ENCODE measurements at places on chromosomes 2 and 18.

GRCh38 chr18:63564561-63564960 lies 22.4 kb downstream of the SERPINB12 start:
- DNase-seq = no peak

DNA sequence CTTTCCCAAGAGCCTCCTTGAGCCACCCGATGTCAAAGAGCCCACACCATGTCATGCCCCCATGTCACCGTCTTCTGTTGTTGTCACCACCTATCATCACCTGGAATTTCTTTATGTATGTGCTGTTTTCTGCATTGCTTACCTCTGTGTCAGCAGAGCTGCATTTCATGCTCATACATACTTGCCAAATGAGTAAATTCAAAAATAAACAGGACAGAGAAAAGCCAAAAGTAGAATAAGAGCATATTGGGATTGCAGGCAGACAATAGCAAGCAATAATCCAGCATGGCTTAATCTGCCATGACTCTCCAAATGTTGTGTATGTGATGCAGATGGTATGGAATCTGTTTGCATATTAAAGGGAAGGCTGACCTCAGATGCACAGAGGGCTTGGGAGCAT lies 15.3 kb upstream of the RGPD4 start:
- DNase-seq = no peak

DNA sequence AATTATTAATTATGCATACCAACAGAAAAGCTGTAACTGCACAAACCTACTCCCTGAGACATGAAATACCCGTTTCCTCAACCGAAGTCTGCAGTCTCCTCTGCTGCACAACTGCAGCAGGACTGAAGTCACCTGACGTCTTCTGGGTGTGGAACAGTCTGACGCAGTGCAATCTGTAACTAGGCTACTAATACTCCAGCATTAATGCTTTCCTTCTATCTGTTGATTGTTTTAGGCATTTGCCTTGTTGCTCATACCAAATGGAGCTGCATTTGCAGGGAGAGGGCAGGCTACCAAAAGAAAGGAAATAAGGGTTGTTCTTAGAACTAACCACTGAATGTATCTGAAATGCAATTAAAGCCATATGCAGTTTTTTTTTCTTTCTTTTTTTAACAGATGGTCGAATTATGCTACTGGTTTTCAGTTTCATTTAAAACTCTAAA lies 40.1 kb downstream of the RTN4 start:
- DNase-seq = peak; percentile 52

DNA sequence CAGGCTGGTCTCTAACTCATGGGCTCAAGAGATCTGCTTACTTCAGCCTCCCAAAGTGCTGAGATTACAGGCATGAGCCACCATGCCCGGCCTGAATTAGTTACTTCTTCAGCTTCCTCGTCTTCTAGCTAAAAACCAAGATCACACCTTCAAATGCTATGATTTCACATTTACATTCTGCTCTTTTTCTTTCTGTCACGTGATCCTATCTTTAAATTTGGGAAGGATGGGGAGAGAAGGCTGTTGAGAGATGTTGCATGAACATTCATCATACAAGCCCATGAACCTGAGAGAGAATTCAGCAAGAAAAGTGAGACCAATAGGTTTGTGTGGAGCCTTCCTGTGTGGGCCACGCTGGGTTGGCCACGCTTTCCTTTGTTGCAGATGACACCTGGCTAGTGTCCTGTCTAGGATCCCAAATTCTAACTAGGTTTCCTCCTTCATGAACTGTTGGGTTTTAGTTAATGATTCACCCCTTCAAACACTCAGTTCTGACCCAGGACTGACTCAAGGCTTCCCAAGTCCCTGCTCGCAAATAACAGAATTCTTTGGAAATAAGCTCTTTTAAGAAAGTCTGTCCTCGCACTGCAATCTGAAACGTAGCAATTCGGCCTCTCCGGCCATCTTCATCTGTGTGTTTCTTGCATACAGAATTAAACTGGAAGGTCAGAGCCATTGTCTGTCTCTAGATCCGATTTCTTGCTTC lies 57.3 kb upstream of the CREB1 start:
- no peak for DNase-seq

GRCh38 chr2:165698444-165698884 lies 95.6 kb downstream of the GALNT3 start:
- peak; percentile 33 for DNase-seq

DNA sequence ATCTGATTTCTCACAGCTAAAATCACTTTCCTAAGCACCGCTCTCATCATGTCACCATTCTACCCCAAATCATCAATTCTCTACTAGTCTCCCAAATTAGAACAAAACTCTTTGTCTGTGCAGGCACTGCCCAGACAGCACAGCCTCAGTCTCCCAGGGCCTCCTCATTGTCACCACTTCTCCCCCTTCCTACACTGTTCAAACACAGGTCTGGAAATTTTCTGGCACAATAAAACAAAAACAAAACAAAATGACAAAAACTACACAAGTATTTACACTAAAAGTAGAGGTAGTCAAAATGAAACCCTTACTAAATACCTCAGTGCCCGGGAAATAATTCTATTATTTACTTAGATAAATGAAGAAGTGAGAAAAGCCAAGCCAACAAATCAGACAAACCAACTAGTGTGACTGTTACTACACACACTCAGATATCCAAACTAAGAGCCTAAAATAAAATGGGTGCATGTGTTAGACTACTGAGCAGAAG lies 156.2 kb upstream of the DNMT3A start:
- DNase-seq = no peak

- DNase-seq = no peak
Observed at GRCh38 chr2:239296020-239296932, 104.5 kb downstream of the HDAC4 start.

- DNase-seq = peak; percentile 20
Observed at GRCh38 chr2:237774811-237775553, 23.6 kb upstream of the RBM44 start.

DNA sequence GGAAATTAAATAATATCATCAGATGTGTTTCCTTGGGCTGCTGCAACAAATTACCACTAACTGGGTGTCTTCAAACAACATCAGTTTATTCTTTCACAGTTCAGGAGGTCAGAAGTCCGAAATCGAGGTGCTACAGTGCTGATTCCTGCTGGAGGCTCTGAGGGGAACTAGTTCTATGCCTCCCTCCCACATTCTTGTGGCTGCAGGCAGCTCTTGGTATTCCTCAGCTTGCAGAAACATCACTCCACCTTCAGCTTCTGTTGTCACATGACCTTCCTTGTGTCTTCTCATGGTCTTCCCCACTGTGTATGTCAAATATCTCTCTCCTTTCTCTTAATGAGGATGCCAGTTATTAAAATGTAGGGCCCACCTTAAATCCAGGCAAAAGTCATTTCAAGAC lies 29.3 kb upstream of the DCC start:
- no peak for DNase-seq

- DNase-seq = no peak
Observed at GRCh38 chr2:156511803-156512202, 75.6 kb downstream of the GPD2 start.

DNA sequence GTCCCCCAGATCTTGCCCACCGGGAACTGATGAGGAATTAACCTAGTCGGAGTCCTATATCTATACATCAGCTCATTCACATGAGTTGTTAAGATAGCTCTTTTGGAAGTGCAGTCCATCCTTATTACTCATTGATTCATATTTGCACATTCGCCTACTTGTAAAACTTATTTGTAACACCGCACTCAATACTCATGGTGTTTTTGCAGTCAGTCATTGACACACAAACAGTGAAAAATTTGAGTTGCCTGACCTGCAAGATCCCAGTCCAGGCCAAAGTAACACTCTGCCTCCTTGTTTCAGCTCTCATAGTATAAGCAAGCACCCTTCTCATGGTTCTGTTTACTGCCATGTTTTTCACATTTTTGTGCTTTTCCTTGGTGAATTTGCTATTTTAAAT lies 180.6 kb downstream of the CTIF start:
- DNase-seq = no peak

- DNase-seq = no peak
Observed at GRCh38 chr2:172949522-172949921, 126.1 kb upstream of the MAP3K20 start.

GRCh38 chr2:120034027-120034426 lies 21.1 kb downstream of the EPB41L5 start:
- no peak for DNase-seq

GRCh38 chr18:36419900-36420531 lies 122.5 kb downstream of the FHOD3 start:
- no peak for DNase-seq

GRCh38 chr2:14572633-14573032 lies 59.9 kb upstream of the LRATD1 start:
- DNase-seq = no peak

DNA sequence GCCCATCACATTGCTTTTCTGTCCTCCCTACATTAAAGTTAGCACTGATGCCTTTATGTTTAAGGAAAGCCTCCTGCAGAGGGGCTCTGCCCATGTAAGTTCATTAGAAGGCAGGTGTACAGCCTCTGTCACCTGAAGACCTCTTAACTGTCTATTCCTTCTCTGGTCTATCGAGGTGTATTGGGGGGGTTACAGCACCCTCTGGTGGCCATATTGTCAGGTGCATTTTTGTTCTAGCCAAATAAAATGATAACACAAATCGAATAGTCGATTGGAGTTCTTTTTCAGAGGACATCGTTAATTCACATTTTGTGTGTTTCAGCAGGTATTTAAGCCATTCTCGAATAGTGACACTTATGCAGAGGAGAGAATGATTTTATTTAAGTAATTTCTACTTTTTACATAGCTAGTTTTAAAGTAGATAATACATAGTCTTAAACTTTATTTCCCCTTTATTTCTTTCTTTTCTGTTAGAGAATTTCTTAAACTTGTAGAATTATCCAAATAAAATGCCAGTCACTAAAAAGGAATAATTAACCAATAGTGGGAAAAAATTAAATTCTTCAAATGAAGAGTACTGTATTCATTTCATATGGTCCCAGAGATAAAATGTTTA lies 136.8 kb downstream of the NEDD4L start:
- DNase-seq = no peak

GRCh38 chr2:113965644-113966043 lies 75.8 kb downstream of the ACTR3 start:
- DNase-seq = no peak

DNA sequence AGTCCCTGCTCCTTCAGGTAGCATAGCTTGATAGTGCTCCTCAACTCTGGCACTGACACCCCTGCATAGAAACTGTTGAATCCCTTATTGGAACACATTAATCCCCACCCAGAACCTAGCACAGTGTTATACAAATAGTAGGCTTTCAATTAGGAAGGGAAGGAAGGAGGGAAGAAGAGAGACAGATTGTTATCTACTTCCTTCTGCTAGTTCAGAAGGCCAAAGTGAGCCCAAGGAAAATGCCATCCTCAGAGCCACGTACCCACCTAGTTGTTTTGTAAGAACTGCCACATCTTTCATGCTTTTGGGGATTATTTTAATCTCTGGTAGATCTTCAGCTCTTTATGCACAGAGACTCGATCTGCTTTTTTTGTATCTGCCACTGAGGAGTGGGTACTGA lies 75.1 kb downstream of the CLHC1 start:
- no peak for DNase-seq

DNA sequence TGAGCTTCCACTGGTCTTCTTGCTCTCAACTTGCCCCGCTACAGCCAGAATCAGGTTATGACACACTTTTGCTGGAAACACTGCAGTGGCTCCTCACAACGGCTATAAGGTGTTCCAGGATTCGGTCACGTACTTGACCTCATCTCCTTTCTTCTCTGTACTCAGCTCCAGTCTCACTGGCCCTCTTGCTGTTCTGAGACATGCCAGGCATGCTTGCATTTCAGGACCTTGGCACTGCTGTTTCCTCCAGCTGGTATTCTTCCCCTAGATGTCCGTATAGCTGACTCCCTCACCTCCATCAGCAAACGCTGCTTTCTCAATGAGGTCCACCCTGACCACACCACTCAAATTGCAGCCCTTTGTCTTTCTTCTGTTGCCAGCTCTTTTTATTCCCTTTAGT lies 31.9 kb upstream of the C1GALT1C1L start:
- no peak for DNase-seq

DNA sequence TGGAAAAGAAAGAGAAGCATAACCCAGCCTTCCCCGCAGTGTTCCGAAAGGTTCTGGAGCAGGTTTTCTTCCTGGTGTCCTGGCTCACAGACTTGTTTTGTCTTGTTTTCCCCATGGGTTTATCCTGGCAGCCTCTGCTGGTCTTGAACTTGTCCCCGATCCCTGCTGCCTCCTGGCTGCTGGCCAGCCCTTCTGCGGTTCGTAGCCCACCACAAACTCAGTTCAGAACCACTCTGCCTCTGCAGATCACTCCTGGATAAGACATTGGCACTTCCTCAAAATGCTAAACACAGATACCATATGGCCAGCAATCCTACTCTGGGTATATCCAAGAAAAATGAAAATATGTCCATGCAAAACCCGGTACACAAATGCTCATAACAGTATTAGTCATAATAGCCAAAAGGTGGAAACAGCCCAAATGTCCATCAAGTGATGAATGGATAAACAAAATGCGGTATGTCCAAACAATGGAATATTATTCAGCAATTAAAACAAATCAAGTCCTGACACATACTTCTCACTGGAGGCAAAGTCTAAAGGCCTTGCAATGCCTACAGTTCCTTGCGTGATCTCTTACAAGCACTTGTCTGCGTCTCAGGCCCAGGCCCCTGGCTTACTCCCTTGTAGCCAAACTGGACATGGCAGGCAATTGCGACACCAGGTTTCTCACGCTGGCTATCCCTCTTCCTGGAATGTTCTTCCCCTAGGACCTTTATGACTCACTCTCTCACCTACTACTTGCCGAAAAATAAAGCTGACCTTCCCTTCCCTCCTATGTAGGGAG lies 28.0 kb upstream of the ARHGEF4 start:
- DNase-seq = no peak

DNA sequence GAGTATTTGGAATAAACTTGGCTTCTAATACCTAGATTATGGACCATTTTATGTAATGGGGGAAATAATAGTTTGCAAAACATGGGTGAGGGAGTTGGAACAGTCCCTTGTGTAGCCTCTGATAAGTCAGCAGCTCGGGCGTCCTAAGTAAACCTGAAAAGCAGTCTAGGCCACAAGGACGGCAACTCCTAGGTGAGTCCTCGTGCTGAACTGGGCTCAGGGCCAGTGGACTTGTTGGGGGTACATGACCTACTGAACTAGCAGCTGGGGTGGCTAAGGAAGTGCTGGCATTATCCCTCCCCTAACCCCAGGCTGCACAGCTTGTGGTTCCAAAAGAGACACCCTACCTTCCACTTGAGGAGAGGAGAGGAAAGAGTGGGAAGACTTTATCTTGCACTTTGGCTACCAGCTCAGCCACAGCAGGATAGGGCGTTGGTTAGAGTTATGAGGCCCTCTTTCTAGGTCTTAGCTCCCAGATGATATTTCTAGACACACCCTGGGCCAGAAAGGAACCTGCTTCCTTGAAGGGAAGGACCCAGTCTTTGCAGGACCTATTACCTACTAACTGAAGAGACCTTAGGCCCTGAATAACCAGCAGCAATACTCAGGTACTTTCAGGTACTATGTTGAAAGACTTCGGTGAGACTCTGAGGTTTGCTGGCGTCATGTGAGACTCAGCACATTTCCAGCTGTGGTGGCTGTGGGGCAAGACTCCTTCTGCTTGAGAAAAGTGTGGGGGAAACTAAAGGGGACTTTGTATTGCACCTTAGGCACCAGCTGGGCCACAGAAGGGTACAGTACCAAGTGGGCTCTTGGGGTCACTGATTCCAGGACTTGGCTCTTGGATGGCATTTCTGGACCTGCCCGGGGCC lies 71.0 kb downstream of the AQP4 start:
- DNase-seq = no peak
